ENCODE measurements at places on chromosomes 11 and 22. TPM values are rescaled to one million over a fixed set of nuclear protein-coding genes. Genes with fewer than 3 reads are reported as not detected.
A peak's percentile ranks its signal among the peaks of the same experiment; 100 is the strongest.

- no peaks in the 10 kb centered on the region for H3K36me3 ChIP-seq
- no peak for DNase-seq
- H3K4me3 ChIP-seq = no peak overlapping the region
- no peaks in the 10 kb centered on the region for H3K4me1 ChIP-seq
These were observed 21.8 kb upstream of the CSF2RB start for GRCh38 chr22:36891646-36892045.

GRCh38 chr11:14898355-14898754 lies 6.3 kb upstream of the CYP2R1 start:
- H3K36me3 ChIP-seq = no peaks in the 10 kb centered on the region
- 0 out of 2 replicates have a peak, but pooled peaks cover 2% of the 10 kb centered on the region for H3K27me3 ChIP-seq
- no peak overlapping the region for H3K27ac ChIP-seq
- no peak overlapping the region for H3K4me3 ChIP-seq
- H3K4me1 ChIP-seq = no peaks in the 10 kb centered on the region

GRCh38 chr11:33634291-33634834 lies 66.3 kb downstream of the C11orf91 start:
- DNase-seq = peak; percentile 73
- peak overlapping the region; percentile 40 for H3K27ac ChIP-seq
- H3K4me1 ChIP-seq = peaks cover 23% of the 10 kb centered on the region
- H3K4me3 ChIP-seq = no peak overlapping the region
- no peaks in the 10 kb centered on the region for H3K36me3 ChIP-seq
- no peaks in the 10 kb centered on the region for H3K27me3 ChIP-seq

- H3K4me3 ChIP-seq = no peak overlapping the region
- H3K27me3 ChIP-seq = no peaks in the 10 kb centered on the region
- peaks cover 51% of the 10 kb centered on the region for H3K36me3 ChIP-seq
- no peak overlapping the region for H3K27ac ChIP-seq
- peaks cover 9% of the 10 kb centered on the region for H3K4me1 ChIP-seq
- DNase-seq = no peak
These were observed 10.5 kb downstream of the RPL27A start for GRCh38 chr11:8693010-8693551.

- H3K27ac ChIP-seq = no peak overlapping the region
- H3K36me3 ChIP-seq = no peaks in the 10 kb centered on the region
- H3K4me3 ChIP-seq = no peak overlapping the region
- DNase-seq = no peak
These were observed 96.2 kb upstream of the TEAD1 start for GRCh38 chr11:12577725-12578644.

Gene ELMOD1
- 0.03 TPM for total RNA-seq

Gene CDCA5
- 124 TPM for total RNA-seq

Gene YDJC
- total RNA-seq = 47.9 TPM

Gene CD248
- total RNA-seq = 629 TPM

Measured in SJSA1 (cell line).